NCI-H2029 treated with DMSO at 0.1 percent for 48 hours (cell line): ENCODE measurements at places on chromosomes 5 and 9.

- DNase-seq, result peak; percentile 10
Observed at GRCh38 chr5:73596705-73597328, 29.2 kb upstream of the ARHGEF28 start.

DNA sequence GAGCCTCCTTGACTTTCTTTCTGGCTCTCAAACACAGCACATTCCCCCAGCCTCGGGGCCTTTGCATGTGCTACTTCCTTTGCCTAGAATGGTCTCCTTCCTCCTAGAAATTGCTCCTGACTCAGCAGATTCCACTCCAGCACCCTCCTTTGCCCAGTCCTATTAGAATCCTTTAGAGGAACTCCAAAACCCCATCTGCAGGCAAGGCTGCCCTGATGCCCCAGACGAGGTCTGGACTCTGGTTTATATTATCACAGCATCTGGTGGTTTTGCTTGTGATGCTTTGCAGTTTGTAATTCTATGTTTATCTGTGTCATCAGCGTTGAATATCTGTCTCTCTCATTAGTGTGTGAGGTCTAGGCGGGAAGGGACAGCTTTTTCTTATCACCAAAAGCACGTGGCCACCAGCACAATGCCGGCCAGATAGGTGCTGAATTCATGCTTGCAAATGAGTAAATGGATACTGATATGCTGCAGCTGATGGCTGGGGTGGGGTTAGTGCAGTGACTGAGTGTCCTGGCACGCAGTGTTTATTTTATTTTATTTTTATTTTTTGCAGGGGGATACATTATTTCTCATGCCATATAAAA lies 30.0 kb upstream of the ANKH start:
- DNase-seq, result no peak

DNA sequence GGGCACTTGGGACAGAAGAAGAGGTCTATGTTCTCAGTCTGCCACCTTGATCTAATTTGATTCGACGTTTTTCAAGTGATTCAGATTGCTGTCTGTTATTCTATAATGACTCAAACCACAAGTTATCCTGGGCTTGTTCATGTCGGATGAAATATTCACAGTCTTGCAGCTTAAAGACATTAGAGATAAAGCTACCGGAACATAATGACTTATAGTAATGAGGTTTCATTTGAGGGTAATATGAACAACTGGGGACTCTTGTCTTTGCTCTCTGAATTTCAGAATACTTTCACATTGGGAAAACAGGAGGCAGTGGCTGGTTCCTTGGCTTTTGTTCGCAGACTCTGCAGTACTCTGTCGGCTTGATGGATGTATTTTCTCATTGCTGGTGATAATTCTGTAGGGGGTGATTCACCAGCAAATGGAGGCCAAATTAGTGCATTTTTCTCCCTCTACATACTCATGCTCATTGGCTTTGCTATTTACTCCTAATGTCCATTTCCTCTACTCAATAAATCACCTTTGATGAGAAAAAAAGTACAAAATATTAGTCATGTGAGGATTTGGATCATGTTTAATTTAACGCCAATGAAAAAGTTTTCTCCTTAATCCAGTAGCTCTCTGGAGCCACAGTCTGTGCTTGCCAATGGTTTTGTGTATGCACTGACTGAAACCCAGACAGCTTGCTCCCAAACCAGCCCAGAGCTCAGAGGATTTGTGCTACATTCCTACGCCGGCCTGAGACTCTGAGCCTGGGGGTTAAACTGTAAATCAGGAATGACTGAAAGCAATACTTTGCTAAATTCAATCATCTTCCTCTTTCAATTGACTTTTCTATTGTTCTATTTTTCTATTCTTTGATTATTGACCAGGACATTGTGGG lies 154.7 kb upstream of the ANKH start:
- DNase-seq, result no peak

- no peak for DNase-seq
Observed at GRCh38 chr9:136448655-136449054, 9.0 kb upstream of the INPP5E start.

DNA sequence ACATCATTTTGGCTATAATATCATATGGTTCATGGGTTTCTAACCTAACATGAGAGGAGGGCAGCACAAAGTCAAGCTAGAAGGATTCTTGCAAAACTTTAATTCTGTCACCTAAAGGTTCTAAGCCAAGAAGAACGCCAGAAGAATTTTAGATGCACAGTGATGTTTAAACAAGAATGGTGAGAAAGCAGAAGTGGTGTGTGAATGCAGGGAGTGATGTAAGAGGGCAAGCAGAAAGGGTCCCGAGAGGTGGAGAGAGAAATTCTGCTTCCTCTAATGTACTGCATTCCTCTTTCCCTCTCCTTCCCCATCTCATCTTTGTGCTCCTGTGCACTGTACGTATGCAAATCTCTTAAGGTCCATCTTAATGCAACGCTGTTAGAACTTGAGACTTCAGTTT lies 2.1 kb upstream of the TRMO start:
- DNase-seq, result no peak

GRCh38 chr5:149201121-149201637 lies 59.9 kb downstream of the ABLIM3 start:
- no peak for DNase-seq

DNA sequence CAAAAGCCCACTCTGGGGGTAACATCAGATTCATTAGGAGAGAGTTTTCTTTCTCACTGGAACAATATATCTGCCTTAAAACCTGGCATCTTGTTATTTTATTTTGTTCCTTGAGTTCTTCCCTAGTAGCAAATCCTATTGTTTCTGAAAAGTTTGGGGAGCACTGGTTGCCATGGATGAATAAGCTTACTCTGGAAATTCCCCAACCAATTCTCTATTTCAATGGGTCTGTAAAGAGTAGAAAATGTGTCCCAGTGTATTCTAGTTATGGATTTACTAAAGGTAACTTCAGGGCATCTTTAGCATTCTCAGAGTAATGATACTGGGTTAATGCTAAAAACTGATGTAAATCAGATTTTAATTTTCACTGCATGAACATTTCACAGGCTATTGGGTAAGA lies 94.2 kb upstream of the S1PR3 start:
- DNase-seq, result no peak
